ENCODE measurements at places on chromosomes 7 and 10.
A peak's percentile ranks its signal among the peaks of the same experiment; 100 is the strongest.

DNA sequence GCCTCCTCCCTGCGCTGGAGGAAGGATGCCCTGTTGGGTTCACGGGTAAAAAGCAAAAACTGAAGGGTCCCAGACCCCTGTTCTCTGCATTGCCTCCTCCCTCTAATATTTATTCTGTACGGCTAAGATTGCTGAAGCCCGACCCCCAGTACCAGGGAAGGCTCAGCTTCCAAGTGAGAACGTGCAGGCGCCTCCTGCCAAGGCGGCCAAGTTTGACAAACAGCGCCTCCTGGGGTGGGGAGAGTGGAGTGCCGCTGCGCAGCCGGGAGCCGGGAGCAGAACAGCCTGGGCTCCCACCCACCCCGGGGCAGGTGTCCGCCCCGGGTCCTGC is 4.7 kb upstream of the EBF3 start:
- DNase-seq: no peak

- DNase-seq: no peak
Measured at GRCh38 chr10:115941361-115941771, 331.6 kb downstream of the GFRA1 start.

DNA sequence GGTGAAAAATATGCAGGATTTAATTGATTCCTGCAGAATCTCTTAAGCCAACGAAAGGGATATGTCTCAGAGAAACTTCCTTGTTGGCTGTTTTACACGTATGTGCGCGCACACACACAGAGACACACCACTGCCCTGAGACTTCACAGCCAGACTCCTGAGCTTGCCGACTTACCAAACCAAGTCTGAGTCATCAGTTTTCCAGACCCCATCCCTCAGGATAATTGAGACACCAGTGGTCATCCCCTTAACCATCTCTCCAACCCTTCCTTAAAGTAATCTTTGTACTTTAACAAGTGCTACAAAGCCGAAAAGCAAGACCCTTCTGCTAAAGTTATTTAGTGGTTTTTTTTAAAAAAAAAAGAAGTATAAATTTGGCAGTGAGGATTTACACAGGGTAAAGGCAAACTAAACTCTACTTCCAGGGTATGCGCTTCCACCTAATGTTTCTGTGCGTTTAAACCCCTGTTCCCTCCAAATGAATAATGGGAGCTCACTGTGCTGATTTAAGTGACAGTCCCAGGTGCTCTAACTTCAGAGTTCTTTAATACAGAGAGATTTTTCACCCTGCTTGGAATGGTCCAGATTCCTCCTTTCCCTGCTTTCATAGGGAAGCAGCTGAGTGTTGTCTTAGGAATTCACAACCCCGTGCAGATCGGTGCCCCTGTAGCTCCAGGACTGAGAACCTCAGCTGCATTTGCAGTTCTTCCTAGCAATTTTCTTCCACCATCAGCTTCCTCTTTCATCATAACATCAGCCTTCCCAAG is 198.5 kb downstream of the INHBA start:
- DNase-seq: no peak

DNA sequence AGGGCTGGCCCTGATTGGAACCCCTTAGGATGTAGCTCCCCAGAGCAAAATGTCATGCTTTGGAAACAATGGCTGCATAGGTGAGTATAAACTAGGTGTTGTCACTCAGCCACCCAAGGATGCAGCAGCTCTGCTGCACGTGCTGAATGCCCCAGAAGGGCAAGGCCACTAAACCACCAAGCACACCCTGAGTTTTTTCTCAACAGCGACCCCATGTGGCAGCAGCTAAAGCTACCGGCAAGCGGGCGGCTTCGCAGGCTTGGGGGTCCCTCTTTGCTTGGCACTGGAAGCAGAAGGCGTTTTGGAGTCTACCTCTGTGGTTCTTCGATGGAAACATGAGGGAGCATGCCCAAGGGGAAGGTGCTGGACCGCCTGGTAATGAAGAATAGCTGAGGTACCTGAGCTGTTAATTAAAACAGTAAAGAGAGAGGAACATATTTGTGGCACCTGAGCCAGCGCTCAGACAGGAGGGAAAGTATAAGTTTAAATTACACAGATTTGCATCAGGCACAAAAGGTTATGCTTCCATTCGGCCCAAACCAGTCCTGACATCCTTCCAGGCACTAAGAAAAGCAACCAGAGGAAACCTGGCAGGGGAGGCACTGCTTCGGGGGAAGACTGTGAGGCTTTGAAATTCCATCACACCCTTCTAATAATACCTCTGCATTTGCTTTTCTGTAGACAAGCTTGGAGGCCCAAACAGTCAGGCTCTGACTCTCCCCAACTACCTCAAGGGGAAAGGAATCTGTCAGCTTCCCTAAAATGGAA is 152.1 kb downstream of the GFRA1 start:
- DNase-seq: peak; percentile 1

DNA sequence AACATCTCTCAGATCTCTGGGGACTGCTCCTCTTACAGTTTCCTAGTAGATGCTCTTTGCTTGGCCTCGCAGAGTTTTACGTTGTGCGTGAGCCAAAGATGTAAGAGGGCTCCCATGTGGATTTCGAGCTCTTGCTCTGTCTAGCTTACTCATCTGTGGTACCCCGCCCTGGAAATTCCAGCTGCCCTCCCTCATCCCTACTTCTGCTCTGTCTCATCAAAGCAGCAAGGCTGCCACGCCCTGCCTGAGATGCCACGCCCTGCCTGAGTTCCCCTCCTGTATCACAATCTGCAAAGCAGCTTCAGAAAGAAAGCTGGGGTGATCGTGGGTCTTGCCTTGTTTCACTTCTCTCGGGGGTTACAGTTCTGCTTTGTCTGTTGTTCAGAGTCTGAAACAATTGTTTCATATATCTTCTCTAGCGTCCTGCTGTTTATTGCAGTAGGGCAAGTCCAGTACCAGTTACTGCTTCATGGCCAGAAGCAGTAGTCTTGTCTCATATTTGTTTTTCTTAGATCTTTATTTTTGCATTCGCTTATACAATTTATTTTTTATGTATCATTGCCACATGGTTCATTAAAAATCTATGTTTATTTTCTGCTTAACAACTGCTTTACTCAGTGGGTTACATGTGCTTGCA is 36.1 kb upstream of the CCNY start:
- peak; percentile 14 for DNase-seq

DNA sequence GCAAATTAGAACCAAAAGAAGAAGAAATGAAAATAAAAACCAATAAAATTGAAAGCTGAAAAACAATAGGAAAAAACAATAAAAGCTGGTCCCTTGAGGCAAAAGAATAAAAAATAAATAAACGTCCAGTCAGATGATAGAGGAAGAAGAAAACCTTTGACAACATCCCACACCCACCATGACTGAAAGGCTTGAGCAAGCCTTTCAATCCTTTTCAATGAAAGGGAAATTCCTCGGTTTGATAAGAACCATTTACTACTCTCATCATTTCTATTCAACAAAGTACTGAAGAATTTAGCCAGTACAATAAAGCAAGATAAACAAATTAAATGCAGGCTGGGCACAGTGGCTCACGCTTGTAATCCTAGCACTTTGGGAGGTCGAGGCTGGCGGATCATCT is 3.8 kb downstream of the SLC25A40 start:
- DNase-seq: no peak

GRCh38 chr10:47040681-47041080 is 129.5 kb downstream of the PTPN20 start:
- no peak for DNase-seq

GRCh38 chr10:114359041-114359952 is 45.0 kb downstream of the AFAP1L2 start:
- DNase-seq: no peak

DNA sequence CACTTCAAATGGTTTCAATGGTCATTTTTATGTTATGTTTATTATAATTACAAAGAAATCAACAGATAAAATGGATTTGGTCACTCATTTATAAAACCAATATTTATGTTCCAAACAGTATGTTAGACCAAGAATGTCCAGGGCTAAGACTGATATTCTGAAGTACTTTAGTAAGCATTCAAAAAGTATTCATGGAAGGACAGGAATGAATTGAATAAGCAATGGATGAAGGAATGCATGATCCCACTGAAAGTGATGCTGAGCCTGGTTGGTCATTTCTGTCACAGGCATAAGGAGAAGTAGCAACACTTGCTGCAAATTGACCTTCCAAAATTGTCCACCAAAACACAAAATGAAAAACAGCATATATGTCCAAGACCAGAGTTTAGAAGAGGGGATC is 189.0 kb upstream of the CELF2 start:
- DNase-seq: no peak

DNA sequence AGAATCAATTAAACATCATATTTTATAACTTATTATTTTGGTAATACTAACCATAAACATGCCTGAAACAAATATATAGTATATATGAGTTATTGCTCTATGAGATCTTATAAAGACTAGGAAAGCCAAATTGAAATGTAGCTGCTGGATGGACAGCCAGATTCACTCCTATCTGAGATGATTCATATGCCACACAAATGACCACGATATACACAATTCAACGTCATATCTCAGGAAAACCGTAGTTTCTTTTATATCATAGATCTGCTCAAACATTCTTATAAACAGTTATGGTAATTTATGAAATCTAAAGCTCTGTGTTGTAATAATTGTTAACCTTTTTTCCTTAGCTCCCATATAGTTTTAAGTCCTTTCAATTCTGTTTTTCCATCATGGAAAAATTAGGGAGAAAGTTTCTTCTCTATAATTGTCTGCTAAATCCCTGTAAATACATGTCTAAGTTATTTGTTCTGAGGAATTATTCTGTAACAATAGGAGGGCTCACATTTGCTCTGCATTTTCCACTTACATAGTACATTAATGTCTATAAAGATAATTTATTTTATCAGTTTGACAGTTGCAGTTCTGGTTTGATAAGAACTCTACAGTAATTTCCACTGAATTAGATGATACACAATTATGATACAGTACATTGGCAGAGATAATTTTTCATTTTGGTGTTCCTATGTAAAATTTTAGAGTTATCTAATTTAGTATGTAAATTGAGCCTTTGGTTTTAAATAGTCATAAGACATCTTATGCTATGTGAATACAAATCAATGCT is 42.7 kb downstream of the GNAT3 start:
- DNase-seq: no peak

GRCh38 chr10:21520949-21521348 is 4.5 kb downstream of the SKIDA1 start:
- DNase-seq: no peak

DNA sequence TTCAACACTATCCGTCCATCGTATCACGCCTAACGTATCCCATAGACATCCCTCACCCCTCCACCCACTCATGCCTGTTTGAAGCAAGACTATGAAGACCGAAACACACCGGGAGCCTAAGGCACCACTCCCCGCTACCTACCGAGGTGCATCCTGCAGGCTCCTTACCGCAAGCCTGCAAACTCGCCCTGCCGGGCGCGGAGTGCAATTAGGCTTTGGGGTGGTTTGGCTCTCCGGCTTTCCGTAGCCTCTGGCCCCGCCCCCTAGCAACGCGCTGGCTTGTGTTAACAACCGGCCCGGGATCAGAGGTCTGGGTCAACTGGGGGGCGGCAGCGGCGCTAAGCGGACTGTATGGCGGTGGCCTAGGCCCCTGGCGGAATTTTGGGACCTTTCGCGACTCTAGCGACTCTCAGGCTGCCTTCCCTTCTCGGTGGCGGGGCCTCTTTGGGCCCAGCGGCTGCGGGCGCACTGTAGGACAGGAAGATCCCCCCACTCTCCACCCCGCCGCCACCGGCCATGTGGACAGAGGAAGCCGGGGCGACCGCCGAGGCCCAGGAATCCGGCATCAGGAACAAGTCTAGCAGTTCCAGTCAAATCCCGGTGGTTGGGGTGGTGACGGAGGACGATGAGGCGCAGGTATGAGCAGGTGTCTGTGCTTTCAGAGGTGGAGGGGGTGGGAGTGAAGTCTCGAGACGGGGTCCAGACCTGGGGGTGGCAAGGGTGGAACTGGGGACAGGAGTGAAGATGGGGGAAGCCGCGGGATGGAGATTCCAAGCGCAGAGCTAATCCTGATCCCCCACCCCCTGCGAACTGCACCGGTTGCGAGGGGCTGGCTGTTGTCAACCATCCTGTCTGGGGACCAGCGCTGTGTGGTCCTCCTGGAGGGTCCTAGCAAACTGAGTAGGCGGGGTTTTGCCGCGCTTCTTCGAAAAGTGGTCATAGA is at the start of gene CFAP69:
TSS of gene CFAP69 (plus strand) at position 266 of the 943 bp plus-strand sequence. CDS start at position 517, 251 bp downstream.
- peak; percentile 89 for DNase-seq

- no peak for DNase-seq
Measured at GRCh38 chr7:84729284-84729683, 457.6 kb downstream of the SEMA3D start.

DNA sequence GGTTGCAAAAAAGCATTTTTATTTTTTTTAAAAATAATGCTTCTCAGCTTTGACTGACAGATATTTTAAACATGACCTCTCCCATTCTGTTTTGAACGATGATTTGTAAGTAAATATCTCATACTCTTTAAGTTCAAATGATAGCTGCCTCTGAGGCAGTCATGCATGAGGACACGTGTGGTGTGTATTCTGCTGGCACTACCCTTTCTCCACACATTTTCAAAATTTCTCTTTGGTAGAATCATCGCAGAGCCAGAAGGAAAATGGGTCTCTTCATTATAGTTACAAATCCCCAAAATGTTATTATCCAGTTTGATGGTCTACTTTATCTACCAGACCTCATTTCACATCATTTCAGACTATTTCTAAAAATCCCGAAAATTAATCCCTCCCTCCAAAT is 55.1 kb downstream of the FZD1 start:
- DNase-seq: no peak

GRCh38 chr10:44962870-44963738 is 3.5 kb downstream of the RASSF4 start:
- no peak for DNase-seq

DNA sequence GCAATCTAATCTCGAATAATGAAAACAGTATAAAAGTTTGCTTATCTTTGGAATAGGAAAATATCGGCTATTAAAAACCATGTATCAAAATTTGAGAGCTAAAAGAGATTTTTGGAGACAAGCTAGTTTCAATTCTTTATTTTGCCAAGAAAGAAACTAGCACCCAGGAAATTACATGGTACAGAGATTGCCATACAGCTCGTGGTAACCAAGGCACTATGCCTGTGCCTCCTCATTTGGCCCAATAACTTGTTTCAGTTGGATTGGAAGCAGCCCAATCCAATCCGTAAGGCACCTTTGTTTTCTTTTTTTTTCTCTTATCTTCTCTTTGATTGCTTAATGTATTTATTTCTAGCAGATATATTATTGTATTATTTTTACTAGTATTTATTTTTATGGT is 55.0 kb downstream of the GNAI1 start:
- no peak for DNase-seq

- no peak for DNase-seq
Measured at GRCh38 chr10:13165177-13165576, 3.8 kb downstream of the MCM10 start.

- DNase-seq: no peak
Measured at GRCh38 chr7:103843689-103844480, 145.6 kb downstream of the RELN start.

DNA sequence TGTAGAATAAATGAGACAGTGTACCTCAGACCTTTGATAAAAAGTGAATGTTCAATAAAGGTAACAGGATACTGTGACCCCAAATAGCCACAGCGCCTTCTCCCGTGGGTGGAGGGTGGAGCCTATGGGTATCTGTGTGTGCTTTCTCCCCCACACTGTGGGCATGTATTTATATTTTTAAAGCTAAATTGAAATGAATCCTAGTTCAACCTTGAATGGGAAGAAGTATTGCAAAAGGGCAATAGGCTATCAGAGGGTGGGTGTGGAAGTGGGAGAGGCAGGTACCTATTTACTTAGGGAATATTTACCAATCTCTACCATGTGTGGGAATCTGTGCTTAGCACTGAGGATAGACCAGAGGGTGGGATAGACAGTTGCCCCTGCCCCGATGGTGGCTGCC is 68.9 kb downstream of the PFKFB3 start:
- DNase-seq: no peak

Measured in midbrain (tissue), 1 donor.